ENCODE measurements at places on chromosomes 5 and 9.

GRCh38 chr5:10760921-10761184, 181 bp downstream of the DAP start:
- DNase-seq = no peak

- no peak for DNase-seq
Observed at GRCh38 chr5:57221049-57221568, 47.2 kb downstream of the GPBP1 start.

GRCh38 chr9:133714606-133715294, 23.4 kb downstream of the SARDH start:
- no peak for DNase-seq

DNA sequence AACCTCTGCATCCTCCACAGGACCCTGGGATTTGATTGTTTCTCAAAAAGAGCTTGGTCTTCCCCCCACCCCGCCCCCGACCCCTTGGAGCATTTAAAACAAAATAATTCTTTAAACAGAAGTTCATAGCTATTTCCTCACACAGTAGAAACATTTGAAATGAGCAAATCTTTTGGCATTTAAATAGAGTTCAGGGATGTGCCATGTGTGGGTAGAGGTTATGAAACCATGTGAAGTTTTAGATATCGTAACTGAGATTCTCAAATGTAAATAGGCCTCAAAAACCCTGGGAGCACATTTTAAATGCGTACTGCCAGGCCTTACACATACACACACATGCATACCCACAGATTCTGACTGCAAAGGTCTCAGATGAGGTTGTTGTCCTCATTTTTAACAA, 66.5 kb downstream of the EPB41L4B start:
- DNase-seq = no peak

GRCh38 chr9:3500044-3500443, 25.8 kb downstream of the RFX3 start:
- DNase-seq = no peak

GRCh38 chr9:132551556-132551955, 30.9 kb upstream of the BARHL1 start:
- no peak for DNase-seq

DNA sequence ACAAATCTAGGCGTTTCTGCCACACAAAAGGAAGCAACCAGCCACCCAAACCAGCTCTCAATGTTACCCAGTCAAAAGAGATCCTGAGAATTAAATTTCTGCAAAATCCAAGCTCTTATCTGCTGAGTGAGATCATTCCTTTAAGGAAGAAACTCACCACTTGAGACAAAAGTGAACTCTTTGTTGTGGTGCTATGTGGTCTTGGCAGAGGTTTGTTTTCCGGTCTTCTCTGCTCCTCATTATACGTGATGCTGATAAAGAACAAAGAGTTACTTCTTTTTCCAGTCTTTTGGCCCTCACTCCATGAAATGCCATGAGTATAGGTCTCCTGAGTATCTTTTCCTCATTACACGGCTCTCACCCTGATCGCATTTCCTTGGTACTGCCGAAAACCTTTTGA, 82.1 kb downstream of the PRKACG start:
- peak; percentile 28 for DNase-seq

DNA sequence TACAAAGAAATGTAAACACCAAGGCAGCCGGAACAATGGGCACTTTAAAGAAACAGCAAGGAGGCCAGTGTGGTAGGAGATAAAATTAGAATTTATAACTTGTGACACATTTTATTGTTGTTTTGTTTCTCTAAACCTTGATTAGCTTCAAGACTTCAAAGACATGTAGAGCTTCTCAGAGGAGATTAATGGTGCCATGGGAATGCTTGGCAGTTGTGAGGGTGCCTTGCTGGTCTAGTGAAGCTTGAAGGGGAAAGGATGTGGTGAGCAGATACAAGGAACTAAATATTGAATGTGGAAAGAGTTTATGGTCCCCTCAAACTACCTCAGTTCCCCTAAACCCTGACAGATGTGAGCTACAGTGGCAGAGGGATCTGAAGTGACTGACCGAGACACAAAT, 322.4 kb upstream of the ADAMTS16 start:
- DNase-seq = no peak

GRCh38 chr5:66949066-66949465, 247.5 kb downstream of the CD180 start:
- DNase-seq = no peak

GRCh38 chr9:132552041-132552440, 30.4 kb upstream of the BARHL1 start:
- DNase-seq = no peak

- DNase-seq = no peak
Observed at GRCh38 chr5:43000111-43000840, 39.8 kb downstream of the ANXA2R start.

GRCh38 chr9:130010151-130010988, 32.6 kb downstream of the FNBP1 start:
- peak; percentile 59 for DNase-seq

- no peak for DNase-seq
Observed at GRCh38 chr9:107478805-107479204, 10.8 kb downstream of the KLF4 start.

GRCh38 chr5:111320953-111321352, 96.8 kb downstream of the CAMK4 start:
- no peak for DNase-seq

DNA sequence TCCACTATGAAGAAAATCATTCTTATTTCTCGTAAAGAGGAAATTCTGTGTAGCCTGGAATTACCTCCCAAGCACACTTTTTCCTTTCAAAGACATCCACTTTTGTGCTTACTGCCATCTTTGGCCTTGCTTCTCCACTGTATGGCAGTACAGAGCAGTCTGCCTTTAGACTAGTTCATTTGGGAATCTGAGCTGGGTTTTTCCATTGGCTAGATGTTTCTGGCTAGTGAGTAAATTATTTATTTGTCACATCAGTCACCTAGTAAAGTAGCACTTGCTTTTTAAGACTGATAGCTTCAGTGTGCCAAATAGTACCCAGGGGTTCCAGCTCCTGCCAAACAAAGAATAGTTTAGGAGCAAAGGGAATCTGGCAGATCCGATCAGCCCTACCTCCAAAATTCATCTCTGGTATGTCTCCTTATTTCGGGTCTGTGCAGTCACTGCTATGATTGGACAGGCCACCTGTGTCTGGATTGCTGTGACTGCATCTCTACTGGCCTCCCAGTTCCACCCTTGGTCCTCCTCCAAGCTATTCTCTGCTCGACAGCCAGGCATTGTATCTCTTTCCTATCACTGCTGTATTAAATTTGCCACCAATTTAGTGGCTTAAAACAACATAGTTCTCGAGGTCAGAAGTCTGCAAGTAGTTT, 97.6 kb downstream of the NUDT12 start:
- DNase-seq = no peak

DNA sequence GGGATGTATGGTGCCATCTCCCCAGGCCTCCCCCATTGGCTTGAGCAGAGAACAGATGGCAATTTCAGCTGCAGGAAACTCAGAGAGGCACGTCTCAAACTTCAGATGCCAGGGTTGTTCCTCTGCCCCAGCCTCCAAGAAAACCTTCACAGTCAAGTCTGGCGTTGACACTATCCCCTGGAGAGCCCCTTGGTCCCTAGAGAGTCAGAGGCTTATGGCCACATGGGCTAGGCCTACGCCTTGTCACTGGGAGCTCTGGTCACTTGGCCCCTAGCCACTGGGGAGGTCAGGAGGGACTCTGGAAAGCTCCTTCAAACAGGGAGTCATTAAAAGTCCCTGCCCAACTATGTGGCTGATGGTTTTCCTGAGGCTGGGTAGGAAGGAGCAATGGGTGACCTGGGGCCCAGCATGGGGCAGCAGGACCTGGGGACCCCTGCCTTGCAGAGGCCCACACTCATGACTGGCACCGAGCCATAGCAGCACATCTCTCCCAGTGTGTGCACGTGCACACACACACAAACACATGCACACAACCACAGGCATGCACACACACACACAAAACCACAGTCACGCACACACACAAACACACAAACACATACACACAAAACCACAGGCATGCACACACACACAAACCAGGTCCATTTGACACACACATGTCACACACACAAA, 144.2 kb downstream of the GADD45G start:
- DNase-seq = no peak

- DNase-seq = no peak
Observed at GRCh38 chr5:75536147-75536546, 24.5 kb downstream of the POLK start.

- DNase-seq = no peak
Observed at GRCh38 chr9:21605489-21605931, 123.4 kb upstream of the IFNE start.

Data from naive thymus-derived CD4-positive, alpha-beta T cell (primary cell).